ENCODE measurements at places on chromosomes 1 and 21.

- no peak for DNase-seq
These were observed 416.6 kb downstream of the KCTD3 start for GRCh38 chr1:215983680-215984079.

DNA sequence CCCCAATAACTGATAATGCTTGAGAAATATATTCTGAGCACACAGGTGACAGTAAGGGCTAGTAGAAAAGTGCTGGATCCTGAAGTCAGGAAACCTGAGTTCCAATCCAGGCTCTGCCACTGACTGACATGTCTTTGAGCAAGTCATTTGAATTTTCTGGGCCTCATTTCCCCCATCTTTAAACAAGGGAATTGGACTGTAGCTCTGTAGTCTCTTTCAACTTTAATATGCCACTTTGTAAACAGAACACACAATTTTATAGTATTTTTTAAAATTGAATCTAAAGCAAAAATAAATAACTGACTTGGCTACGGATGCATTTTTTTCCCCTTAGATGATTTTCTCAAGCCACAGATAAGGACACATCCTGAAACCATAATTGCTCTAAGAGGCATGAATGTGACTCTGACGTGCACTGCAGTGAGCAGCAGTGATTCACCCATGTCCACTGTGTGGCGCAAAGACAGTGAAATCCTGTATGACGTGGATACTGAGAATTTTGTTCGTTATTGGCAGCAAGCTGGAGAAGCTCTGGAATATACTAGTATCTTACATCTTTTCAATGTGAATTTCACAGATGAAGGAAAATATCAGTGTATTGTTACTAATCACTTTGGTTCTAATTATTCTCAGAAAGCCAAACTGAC lies 37.0 kb downstream of the LRIG2 start:
- DNase-seq = no peak

DNA sequence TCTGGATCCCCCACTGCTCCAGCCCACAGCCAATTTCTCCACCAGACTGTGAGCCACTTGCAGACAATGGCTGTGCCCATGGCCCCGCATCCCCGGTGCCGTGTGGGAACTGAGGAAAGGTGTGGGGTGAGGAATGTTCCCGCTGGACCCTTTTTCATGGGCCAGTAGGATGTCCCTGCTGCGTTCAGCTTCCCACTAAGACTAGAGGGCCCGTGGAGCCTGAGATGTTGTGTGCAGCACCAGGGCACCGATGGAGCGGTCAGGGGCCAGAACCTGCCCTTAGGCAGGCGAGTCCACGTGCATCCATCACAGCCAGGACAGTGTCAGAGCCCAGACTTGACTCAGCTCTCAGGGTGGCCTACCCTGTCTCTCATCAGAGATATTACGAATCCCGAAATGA lies 105.7 kb upstream of the COL6A1 start:
- DNase-seq = no peak

- peak; percentile 17 for DNase-seq
These were observed 94.4 kb downstream of the SLC35F3 start for GRCh38 chr1:233998891-233999290.

DNA sequence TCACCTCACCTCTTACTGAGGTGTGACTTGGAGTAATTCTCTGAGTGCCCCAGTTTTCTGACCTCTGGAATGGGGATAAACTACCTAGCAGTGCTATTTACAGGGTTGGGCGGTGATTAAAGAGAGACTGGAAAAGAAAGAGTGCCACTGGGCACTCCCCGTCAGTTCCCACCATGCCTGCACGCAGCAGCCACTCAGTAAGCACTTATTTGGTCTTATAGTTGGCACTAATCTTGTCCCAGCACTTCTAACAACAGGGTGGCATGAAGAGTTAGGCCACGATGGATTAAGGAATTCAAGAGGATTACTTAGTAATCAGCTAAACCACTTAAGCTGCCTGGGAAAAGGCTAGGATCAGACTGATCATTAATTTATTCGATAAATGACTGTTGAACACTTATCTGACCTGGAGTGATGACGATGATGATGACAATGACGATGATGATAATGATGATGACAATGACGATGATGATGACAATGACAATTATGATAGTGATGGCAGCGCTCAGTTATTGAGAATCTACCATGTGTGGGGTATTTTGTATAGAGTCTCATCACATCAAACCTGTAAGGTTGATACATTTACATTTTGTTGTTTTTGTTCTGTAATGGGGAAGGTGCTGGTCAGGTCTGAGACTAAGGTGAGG lies 5.4 kb downstream of the CITED4 start:
- no peak for DNase-seq

- no peak for DNase-seq
These were observed 4.3 kb downstream of the TAF5L start for GRCh38 chr1:229621663-229622062.

GRCh38 chr1:213641312-213641711 lies 346.5 kb upstream of the PROX1 start:
- DNase-seq = no peak

- DNase-seq = no peak
These were observed 41.6 kb downstream of the IL6R start for GRCh38 chr1:154446789-154447188.

GRCh38 chr1:182384387-182384960 lies 7.1 kb downstream of the GLUL start:
- DNase-seq = no peak

DNA sequence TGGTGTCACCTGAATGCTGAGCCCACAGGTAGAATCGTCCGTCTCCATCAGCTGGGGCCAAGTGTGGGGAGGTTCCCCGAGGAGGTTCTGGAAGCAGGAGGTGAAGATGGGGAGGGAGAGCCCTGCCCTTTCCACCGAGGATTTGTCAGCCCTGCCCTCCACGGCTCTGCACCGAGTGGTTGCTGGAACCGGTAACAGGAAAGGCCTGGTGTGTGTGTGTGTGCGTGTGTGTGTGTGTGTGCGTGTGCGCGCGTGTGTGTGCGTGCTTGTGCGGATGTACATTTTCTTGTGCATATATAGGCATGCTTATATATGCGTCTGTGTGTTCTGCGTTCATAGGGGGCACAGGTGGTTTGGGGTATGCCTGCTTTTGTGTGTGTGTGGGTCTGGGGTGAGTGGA lies 3.5 kb downstream of the NBL1 start:
- no peak for DNase-seq

Data from NCI-H774 (cell line).